Brain (organoid and tissue), 16 donors: ENCODE measurements at places on chromosomes 2 and 18.
A peak's percentile ranks its signal among the peaks of the same experiment; 100 is the strongest.

DNA sequence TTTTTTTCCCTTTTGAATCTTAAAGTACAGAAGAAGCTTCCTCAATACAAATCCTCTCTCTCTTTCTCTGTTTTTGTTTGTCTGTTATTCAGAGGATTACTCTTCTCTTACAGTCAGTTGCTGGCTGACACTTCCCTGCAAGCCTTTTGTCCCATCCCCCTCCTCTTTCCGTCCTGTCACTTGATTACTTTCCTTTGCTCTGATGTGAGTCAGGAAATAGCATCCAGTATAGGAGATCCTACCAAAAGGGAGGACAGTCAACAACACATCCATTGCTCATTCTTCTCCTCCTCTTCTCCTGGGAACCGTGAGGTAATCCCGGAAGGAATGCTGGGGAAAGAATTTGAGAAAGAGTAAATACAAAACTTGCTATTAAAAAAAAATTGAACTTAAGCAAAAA, 79.3 kb upstream of the SCN7A start:
- DNase-seq: peak; percentile 3

GRCh38 chr2:163613266-163613731, 122.5 kb downstream of the FIGN start:
- peak; percentile 71 for DNase-seq

- DNase-seq: no peak
Measured at GRCh38 chr2:240519396-240520129, 38.2 kb downstream of the ANKMY1 start.

- no peak for DNase-seq
Measured at GRCh38 chr18:49061991-49062831, 111.4 kb upstream of the SMAD7 start.

DNA sequence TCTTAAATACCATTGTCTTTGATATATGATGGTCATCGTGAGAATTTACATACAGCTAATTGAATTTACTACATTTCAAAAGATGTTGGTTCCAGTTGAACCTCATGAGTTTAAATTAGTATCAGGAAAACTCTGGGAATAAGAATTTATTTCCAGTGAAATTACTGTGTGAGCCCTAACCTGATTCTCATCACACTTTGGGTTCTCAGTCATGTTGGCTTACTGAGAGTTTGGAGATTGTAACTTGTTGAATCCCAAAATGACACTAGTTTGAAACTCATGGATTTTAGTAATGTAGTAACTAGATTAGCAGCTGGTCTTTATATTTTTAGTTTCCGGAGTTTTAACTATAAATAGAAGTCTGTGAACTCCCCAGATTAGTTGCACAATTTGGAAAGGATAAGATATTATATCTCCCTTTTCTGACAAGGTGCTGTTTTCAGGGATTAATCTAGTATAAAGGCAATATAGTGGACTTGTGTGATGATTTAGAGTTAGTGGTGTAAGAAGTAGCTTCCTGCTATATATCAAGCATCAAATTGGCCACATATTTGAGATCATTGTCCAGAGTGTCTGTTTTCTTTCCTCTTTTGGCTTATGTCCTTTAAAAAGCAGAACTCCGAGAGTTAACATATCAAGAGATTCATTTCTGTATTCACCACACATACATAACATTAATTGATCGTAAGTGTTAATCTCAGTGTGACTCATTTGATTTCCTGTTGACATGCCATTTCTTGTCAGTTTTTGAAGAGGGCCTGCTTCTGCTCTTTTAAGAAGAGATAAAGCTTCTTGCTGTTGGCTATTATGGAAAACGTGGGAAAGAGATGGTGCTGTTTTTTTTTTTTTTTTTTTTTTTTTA, 15.7 kb downstream of the NDUFV2 start:
- no peak for DNase-seq

DNA sequence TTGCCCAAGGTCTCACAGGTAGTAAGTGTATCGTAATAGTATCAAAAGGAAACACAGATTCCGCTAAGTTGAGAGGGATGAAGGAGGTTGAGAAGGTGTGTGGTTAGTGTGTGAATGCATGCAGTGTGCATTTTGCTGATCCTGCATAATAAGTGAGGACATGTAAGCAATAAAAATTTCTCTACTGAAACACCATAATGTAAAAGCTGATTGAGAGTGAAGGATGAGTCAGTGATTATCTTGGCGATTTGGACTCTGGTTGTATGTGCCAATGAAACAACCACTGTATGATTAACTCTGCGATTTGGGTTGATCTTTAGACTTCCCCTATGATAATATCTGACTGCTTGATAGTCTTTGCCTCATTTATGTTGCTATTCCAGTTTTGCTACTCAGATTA, 16.7 kb upstream of the ADGRF3 start:
- no peak for DNase-seq

DNA sequence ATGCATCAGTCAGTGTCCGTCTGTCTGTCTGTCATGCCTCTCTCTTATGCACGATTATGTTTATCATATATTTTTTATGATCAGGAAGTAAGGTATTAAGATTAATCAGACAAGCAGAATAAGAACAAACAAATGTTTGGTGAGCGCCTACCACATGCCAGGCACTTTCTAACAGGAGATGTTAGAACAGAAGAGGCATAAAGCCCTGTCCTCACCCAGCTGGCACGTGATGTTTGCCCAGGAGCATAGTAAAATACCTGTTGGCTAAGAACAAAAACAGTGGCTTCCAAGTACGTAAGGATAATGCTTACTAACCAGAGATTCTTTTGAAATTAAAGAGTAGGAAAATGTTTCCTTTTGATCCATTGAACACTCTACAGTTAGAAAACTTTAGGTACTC, 380.2 kb upstream of the RAB12 start:
- DNase-seq: no peak

DNA sequence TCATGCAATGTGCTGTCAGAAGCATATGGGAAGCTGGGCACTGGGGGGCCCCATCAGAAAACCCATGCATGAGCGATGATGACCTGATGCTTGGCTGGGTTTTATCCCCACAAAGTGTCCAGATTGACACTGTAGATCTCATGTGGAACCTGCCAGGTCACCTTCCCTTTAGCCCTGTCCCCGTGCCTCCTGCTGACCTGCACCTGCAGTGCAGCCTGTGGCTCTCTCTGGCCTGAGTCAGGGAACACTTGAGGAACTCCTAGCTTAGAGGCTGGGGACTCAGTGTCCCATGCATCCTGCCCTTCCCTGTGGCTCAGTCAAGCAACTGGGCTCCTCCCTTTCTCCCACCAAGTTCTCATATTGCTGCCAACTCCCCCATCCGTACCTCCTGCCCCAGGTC, 57.7 kb downstream of the PDCL3 start:
- DNase-seq: no peak

DNA sequence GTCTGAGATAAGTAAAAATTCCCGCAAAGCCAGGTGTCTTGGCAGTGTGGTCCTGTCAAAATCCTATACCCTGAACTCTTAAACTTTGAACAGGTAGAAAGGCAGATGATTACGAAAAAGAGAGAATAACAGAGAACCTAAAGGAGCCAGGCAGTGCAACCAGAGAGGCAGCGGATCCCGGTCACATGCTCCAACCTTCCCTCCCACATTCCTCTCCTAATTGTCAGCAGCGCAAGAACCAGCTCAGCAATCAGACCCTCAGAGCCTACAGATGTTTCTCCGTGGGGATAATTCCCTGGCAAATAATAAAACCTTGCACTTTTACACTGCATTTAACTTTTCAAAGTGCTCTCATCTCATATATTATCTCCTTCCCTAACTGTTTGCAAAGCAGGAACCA, 124.8 kb downstream of the EPHA4 start:
- no peak for DNase-seq

DNA sequence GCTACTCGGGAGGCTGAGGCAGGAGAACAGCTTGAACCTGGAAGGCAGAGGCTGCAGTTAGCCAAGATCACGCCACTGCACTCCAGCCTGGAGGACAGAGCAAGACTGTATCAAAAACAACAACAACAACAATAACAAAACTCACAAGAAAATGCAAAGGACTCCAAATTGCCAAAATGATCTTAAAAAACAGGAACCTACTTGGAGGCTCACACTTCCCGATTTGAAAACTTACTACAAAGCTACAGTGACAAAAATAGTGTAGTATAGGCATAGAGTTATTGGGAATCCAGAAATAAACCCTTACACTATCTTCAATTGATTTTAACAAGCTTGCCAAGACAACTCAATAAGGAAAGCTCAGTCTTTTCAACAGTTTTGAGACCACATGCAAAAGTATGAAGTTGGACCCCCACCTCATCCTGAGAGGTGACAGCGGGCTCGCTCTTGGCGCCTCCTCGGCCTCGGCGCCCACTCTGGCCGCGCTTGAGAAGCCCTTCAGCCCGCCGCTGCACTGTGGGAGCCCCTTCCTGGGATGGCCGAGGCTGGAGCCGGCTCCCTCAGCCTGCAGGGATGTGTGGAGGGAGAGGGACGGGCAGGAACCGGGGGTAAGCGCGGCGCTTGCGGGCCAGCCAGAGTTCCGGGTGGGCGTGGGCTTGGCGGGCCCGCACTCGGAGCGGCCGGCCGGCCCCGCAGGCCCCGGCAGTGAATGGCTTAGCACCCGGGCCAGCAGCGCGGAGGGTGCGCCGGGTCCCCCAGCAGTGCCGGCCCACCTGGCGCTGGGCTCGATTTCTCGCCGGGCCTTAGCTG, 18.3 kb upstream of the ACVR2A start:
- no peak for DNase-seq

DNA sequence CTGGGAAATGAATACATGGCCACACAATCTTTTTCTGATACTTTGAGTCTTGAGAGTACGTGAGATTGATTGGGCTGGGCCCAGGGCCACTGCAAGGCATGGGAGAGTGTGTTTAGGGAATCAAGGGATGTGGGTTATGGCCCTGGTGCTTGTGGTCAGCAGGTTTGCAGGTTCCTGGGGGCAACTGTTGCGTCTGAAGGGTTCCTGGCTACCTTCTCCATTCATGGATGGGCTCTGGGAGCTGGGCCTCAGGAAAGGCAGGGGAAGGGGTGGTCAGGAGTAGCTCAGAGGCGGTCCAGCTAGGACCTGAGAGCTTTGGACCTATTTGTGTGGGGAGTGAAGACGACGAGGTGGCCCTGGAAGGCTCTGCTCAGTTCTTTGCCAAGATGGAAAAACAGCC, 8.4 kb upstream of the ZAP70 start:
- no peak for DNase-seq

DNA sequence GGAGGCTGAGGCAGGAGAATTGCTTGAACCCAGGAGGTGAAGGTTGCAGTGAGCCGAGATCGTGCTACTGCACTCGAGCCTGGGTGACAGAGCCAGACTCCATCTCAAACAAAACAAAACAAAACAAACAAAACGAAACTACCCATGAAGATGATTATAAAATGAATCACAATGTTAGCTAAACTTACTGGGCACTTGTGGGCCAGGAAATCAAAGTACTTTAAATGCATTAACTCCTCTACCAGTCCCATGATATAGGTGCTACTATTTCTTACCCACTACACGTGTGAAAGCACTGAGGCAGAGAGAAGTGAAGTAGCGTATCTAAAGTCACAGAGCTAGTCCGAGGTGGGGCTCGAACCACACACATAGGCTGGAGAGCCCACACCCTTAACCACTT, 53.6 kb downstream of the POLE4 start:
- DNase-seq: no peak

DNA sequence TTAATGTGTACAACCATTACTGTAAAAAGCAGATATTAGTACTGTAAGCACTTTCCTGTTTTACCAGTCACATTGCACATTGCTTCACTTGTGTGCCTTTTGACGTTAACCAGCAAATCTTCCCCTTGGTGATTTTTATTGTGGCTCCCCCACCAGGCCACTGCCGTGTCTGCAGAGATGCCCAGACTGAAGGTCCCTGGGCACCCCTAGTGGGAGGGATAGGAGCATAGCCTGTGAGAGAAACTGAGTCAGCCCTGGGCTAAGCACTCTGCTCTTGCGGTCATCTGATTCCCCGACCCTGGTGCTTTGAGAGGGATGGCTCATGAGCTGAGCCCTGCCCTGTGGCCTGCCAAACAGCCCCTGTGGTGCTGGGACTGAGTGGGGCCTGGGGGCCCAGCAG, 73.4 kb downstream of the INPP4A start:
- no peak for DNase-seq
